IMR-90 (cell line): ENCODE measurements at places on chromosomes 1 and 21. TPM values are rescaled to one million over a fixed set of nuclear protein-coding genes. Genes with fewer than 3 reads are reported as not detected.
A peak's percentile ranks its signal among the peaks of the same experiment; 100 is the strongest.

GRCh38 chr1:245483247-245483646 is 328.5 kb downstream of the KIF26B start:
- no peak overlapping the region for H3K4me3 ChIP-seq
- H3K27me3 ChIP-seq: no peaks in the 10 kb centered on the region
- H3K36me3 ChIP-seq: peaks cover 1% of the 10 kb centered on the region; the same call in 1 of the 2 replicates
- no peak overlapping the region for H3K27ac ChIP-seq
- no peaks in the 10 kb centered on the region for H3K4me1 ChIP-seq

DNA sequence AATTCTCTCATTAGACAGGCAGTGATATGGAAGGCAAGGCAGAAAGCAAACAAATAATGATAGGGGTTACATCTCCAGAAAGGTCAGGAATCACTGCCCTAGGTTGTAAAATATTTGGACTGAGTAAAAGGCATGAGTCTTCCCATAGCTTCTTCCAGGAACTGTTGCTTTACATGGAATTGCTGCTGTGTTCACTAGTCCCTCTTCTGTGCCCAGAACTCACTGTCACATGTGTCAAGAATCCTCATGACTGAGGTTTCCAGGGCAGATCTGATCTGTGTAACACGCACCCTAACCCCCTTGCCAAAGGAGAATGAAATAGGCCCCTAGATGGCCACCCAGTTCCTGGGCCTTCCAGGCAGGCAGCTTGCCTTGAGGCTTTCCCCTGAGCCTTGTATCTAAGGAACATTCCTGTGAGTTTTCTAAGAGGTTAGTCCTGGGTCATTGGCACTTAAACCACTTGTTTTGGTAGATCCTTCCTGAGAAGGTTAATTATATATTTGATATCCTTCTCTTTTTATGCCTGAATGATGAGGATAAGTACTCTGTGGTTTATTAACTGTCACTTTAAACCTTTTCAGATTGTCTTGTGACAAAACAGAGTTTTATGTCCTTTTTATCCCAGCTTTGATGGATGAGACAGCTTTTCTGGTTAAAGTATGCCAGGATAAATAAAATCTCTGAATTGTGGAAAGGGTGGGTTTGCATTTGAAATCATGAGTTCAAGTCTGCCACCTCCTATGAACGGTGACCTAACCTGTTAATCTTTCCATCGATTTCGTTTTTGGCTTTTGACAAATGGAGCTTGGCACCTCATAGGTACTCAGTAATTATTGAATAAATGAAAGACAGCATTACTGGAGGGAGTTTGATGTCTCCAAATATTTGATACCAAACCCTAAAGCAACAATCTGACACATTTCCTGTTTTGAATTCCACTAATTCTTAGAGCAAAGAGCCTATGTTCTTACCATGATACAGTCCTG is 163.3 kb downstream of the DHRS3 start:
- no peaks in the 10 kb centered on the region for H3K27me3 ChIP-seq
- no peak overlapping the region for H3K4me3 ChIP-seq
- peak; percentile 34 for DNase-seq
- H3K27ac ChIP-seq: peak overlapping the region; percentile 90
- peaks cover 3% of the 10 kb centered on the region; the same call in 1 of the 2 replicates for H3K36me3 ChIP-seq

- no peak overlapping the region for H3K4me3 ChIP-seq
- peak; percentile 89 for DNase-seq
- no peaks in the 10 kb centered on the region for H3K27me3 ChIP-seq
- no peaks in the 10 kb centered on the region; the same call in 1 of the 2 replicates for H3K4me1 ChIP-seq
- H3K36me3 ChIP-seq: no peaks in the 10 kb centered on the region
- no peak overlapping the region for H3K27ac ChIP-seq
These were observed 49.8 kb upstream of the ADORA3 start for GRCh38 chr1:111553196-111553595.

SLAMF7 gene
- not detected in 2 replicates for total RNA-seq

GRCh38 chr1:12422488-12422887 is 192.7 kb downstream of the VPS13D start:
- no peak overlapping the region for H3K27ac ChIP-seq
- DNase-seq: no peak
- peaks cover 9% of the 10 kb centered on the region for H3K4me1 ChIP-seq
- H3K27me3 ChIP-seq: no peaks in the 10 kb centered on the region
- H3K36me3 ChIP-seq: peaks cover 4% of the 10 kb centered on the region

CFHR2 gene
- not detected in 2 replicates for total RNA-seq

- H3K27ac ChIP-seq: peak overlapping the region; percentile 80
- no peaks in the 10 kb centered on the region for H3K27me3 ChIP-seq
- no peak for DNase-seq
- H3K36me3 ChIP-seq: peaks cover 13% of the 10 kb centered on the region
- H3K4me3 ChIP-seq: peak overlapping the region; percentile 53
- peaks cover 6% of the 10 kb centered on the region; the same call in 1 of the 2 replicates for H3K4me1 ChIP-seq
These were observed 10.1 kb downstream of the ENTREP3 start for GRCh38 chr1:155245163-155245524.

GRCh38 chr1:85240174-85240601 is 19.3 kb downstream of the C1orf52 start:
- H3K4me3 ChIP-seq: no peak overlapping the region
- H3K27me3 ChIP-seq: peaks cover 2% of the 10 kb centered on the region; the same call in 1 of the 2 replicates
- peak overlapping the region; percentile 37; the same call in 1 of the 2 replicates for H3K27ac ChIP-seq
- peak; percentile 18 for DNase-seq
- H3K4me1 ChIP-seq: peaks cover 22% of the 10 kb centered on the region

DNA sequence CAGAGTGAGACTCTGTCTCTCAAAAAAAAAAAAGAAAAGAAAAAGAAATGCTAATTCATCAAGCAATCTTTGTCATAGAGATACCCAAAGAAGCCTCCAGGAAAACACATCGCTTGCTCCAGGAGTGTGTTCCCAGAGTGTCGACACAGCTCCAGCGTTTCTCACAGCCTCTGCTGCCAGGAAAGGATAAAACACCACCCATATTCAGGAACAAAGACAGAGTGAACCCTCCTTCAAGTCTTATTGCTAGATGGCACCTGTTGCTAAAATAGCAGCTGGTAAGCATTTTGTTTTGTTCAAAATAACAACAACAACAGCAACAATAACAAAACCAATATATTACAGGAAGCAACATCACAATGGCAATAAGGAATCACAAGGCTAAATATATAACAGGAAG is 3.1 kb downstream of the ILDR2 start:
- H3K27ac ChIP-seq: no peak overlapping the region
- no peak for DNase-seq
- H3K27me3 ChIP-seq: peaks cover 39% of the 10 kb centered on the region
- H3K4me1 ChIP-seq: no peaks in the 10 kb centered on the region
- no peaks in the 10 kb centered on the region for H3K36me3 ChIP-seq

GRCh38 chr1:73761559-73761958 is 436.4 kb downstream of the LRRIQ3 start:
- H3K27me3 ChIP-seq: no peaks in the 10 kb centered on the region
- no peak overlapping the region for H3K4me3 ChIP-seq
- H3K4me1 ChIP-seq: no peaks in the 10 kb centered on the region
- DNase-seq: no peak
